ENCODE measurements at places on chromosomes 2 and 18.

DNA sequence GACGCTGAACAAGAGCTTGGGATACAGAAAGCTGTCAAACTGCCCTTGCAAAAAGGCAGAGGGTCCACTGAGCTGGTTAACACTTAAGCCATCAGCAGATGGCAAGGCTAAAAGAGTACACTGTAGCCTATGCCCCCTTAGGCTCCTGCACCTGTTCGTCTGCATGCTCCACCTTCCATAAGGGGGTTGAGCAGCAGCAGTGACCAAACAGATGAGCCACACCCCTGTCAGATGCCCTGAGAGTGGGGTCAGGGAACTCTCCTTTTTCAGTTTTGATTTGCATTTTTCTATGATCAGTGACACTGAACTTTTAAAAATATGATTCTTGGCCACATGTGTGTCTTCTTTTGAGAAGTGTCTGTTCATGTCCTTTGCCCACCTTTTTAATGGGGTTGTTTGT is 402.5 kb upstream of the FAM98A start:
- no peak for DNase-seq

DNA sequence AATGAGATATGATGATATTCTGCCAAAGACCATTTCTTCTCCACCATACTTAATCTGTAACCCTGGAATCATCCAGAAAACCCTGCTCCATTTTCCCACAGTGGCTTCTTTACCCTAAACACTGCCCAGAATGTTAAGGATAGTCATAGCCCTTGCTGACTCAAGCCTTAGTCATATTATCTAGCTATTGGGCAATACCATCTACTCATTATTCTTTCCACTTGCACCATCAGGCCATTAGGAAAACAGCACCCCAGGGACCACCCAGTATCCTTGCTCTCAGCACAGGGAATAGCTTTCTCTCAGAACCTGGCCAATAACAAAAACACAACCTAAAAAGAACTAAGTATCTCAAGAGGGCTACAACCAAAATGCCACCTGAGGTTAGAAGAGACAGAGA is 445.7 kb upstream of the SLC14A2 start:
- no peak for DNase-seq

DNA sequence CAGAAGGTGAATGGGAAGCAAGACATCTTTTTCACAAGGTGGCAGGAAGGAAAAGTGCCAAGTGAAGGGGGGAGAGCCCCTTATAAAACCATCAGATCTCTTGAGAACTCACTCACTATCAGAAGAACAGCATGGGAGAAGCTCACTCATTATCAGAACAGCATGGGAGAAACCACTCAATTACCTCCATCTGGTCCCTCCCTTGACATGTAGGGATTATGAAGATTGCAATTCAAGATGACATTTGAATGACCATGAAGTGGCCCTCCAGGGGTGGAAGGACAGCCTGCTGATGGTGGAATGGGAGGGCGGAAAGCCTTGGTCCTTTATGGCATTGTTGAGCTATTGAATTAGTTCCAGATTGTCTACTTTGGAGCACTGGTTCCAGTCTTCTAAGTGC is 413.0 kb upstream of the MEX3C start:
- no peak for DNase-seq

DNA sequence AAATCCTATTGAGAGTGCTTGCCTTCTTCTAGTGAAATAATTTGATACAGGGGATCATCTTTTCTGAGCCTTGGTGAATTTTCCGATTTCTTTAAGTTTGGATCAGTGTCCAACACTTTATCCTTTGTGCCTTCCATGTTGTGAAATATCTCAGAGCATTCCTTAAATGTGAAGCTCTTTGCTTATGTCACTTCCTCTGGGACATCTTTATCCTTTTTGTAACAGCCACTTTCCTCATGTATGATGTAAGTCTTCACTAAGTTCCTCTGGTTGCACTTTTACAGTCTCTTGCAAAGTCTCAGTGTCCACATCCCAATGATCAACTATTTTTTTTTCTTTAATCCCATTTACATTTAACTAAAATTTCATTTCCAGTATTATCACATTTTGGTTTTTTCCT is 254.2 kb downstream of the EN1 start:
- no peak for DNase-seq

GRCh38 chr2:24877646-24878045 is 42.4 kb downstream of the ADCY3 start:
- no peak for DNase-seq

GRCh38 chr2:167599219-167599618 is 648.2 kb downstream of the STK39 start:
- DNase-seq, result no peak

DNA sequence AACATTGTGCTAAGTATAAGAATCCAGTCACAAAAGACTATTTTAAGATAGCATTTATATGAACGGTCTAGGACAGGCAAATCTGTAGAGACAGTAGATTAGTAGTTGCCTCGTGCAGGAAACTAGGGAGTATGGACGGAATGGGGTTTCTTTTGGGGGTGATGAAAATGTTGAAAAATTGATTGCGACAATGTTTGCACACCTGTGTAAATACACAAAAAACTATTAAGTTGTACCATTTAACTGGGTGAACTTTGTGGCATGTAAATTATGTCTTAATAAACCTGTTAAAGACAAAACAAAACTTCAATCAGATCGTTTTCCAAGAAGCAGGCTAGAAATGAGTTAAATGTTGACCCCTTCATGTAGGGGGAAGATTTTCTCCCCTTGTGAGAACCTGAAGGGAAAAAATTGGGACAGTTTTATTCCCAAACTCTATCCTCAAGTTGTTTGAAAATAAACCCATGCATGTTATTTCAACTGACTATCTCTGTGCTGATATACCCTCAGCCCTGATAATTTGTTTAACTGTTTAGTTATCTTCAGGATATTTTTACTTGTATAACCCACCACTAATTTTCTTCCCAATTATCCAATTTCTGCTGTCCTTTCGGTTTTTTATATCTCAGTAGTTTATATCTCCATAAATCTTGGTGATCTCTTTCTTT is 87.2 kb downstream of the CAMKMT start:
- no peak for DNase-seq

- DNase-seq, result no peak
These were observed 186.0 kb upstream of the EPHA4 start for GRCh38 chr2:221758076-221758475.

GRCh38 chr2:11767779-11768178 is 21.3 kb downstream of the LPIN1 start:
- no peak for DNase-seq

DNA sequence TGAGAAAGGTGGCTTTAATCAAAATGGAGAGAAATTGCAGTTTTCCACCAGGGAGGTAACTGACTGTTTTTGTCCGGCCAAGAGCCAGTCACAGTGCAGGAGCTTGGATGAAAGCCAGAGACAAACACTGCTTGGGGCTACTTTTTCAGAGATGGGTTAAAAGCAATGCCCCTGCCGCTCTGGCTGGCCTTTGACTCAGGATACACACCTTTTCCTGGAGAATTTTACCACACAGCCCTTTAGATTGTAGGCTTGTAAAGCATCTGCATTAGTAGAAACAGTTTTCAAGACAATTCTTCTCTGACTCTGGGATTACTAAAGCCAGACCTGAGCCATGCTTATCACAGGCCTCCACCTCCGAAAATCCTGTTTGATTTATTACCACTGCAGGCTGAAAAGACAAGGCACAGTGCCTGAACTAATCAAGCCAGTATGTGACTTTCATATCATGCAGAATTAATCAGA is 79.7 kb downstream of the CCBE1 start:
- DNase-seq, result no peak

GRCh38 chr18:32208023-32208422 is 18.2 kb downstream of the MEP1B start:
- DNase-seq, result no peak

GRCh38 chr2:168945508-168945907 is 44.4 kb downstream of the G6PC2 start:
- DNase-seq, result no peak

DNA sequence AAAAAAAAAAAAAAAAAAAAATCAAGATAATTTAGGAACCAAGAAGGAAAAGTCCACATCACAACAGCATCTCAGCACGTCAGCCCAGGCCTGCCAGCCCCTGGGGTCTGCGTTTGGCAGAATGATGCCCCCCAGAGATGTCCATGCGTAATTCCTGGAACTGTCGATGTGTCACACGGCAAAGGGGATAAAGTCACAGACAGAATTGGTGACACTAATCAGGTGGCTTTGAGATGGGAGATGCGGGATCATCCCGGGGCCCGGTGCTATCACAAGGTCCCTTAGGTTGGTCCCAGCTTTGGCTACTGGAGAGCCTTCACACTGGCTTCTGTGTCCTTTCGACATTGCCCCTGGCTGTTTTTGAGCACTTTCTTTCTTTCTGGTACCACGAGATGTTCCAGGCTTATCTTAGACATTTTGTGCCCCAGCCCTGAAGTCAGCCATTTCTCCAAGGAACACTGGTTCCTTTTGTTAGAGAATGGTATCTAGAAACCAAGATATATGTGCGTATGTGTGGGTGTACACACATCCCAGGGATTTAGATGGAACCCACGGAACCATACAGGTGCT is 20.7 kb downstream of the RAMP1 start:
- no peak for DNase-seq

GRCh38 chr2:29444150-29444549 is 328.9 kb downstream of the CLIP4 start:
- DNase-seq, result no peak

Measured in activated CD8-positive, alpha-beta memory T cell treated with anti-CD3 and anti-CD28 coated beads, Interleukin-2, amount 50 U/mL, for 48 hours (primary cell).